ENCODE measurements at places on chromosomes 6 and 20.

DNA sequence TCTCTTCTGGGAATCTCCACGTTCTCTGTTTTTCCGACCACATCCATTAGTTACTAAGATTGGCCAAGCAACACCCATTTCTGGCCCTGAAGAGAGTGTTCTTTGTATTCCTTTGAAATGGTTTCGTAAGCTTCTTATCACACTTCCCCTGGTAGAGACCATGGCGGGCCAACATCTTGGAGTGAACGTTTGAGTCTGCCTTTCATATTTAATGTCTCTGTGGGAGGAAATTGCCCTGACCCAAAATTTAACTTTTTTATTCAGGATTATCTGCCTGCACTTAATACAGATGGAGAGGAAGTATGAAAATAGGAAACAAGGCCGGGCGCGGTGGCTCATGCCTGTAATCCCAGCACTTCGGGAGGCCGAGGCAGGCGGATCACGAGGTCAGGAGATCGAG lies 177.0 kb upstream of the SNX9 start:
- DNase-seq, result no peak

- no peak for DNase-seq
Measured at GRCh38 chr6:44035621-44036020, 91.6 kb downstream of the MRPL14 start.

GRCh38 chr6:10140136-10140535 lies 274.7 kb downstream of the TFAP2A start:
- no peak for DNase-seq

- DNase-seq, result no peak
Measured at GRCh38 chr6:52590152-52590891, 13.5 kb upstream of the TRAM2 start.

- no peak for DNase-seq
Measured at GRCh38 chr6:35258336-35258735, 1.2 kb upstream of the ZNF76 start.

- no peak for DNase-seq
Measured at GRCh38 chr6:137685798-137686375, 181.2 kb upstream of the TNFAIP3 start.

DNA sequence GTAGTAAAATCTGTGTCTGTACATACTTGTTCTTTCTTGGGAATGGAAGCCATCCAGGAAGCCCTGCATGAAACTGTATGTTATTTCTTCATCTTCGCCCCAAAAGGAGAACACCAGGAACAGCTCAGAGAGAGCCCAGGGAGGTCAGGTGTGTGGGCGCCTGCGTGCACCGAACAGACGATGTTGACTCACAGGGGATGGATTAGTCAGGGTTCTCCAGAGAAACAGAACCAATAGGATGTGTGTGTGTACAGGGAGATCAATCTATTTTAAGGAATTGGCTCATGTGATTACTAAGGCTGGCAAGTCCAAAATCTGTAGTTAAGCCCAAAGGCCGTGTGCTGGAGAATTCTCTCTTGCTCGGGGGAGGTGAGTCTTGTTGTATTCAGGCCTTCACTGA lies 45.7 kb downstream of the RNASET2 start:
- no peak for DNase-seq

- DNase-seq, result no peak
Measured at GRCh38 chr6:54058236-54058635, 53.0 kb upstream of the MLIP start.

GRCh38 chr6:32116674-32117073 lies 7.5 kb upstream of the TNXB start:
- DNase-seq, result no peak

GRCh38 chr6:165835410-165835851 lies 172.4 kb upstream of the PDE10A start:
- DNase-seq, result no peak

Data from stimulated activated naive CD8-positive, alpha-beta T cell treated with anti-CD3 and anti-CD28 coated beads, Interleukin-15, amount 100 ng/mL, for 72 hours (primary cell).